ENCODE measurements at places on chromosomes 12 and 14. TPM values are rescaled to one million over a fixed set of nuclear protein-coding genes. Genes with fewer than 3 reads are reported as not detected.

GRCh38 chr12:12474471-12474928 is 88.2 kb downstream of the DUSP16 start:
- H3K4me1 ChIP-seq: no peaks in the 10 kb centered on the region
- H3K27ac ChIP-seq: peak overlapping the region; percentile 30
- H3K27me3 ChIP-seq: no peaks in the 10 kb centered on the region

GRCh38 chr12:50638482-50638880 is 125.4 kb upstream of the ATF1 start:
- no peaks in the 10 kb centered on the region for H3K36me3 ChIP-seq
- H3K4me1 ChIP-seq: no peaks in the 10 kb centered on the region
- no peak overlapping the region for H3K4me3 ChIP-seq
- H3K27me3 ChIP-seq: no peaks in the 10 kb centered on the region
- no peak overlapping the region for H3K27ac ChIP-seq

DNA sequence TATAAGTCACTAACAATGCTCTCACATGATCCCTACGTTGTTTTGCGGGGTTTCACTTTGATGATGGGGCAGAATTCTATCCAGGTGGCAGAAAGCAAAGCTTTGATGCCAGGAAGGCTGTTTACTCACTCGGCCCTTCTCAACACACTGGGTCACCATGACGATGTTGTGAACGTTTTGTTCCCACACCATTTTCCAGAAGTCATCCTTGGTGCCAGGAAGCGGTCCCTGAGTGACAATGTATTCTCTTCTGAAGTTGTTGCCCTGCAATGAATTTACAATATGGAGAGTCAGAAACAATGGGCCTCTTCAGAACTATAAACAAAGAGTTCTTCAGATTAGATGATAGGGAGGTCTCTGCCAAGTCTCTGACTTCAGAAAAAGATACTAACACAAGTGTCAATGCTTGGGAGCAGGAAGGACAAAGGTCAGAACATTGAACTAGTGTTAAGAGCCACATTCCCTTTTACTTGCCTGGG is 101.3 kb downstream of the PTPRB start:
- no peak overlapping the region for H3K4me3 ChIP-seq
- peak overlapping the region; percentile 57 for H3K27ac ChIP-seq
- no peaks in the 10 kb centered on the region for H3K4me1 ChIP-seq
- no peaks in the 10 kb centered on the region for H3K36me3 ChIP-seq
- DNase-seq: no peak
- no peaks in the 10 kb centered on the region for H3K27me3 ChIP-seq

DNA sequence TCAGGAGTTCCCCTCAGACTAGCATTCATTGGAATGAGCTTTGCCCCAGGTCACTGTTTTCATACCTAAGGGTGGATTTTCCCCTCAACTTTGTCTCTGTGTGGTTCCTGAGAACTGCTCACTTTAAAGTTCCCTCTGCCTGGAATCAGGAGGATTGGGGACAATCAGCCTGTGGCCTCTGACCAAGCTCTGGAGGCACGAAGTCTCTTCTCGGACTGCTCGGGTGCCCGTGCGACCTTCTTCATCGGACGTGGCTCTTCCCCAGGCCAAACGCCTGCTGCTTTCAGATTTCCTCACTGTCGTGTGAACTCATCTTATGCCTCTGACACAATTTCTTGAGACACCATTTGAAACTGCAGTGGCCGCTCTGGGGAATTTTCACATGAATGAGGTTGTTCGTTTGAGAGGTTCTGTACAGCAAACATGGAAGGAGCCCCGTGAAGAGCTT is 153.7 kb upstream of the PZP start:
- no peaks in the 10 kb centered on the region for H3K36me3 ChIP-seq

GRCh38 chr14:22493753-22494152 is 95.3 kb downstream of the DAD1 start:
- no peak overlapping the region for H3K27ac ChIP-seq
- no peaks in the 10 kb centered on the region for H3K36me3 ChIP-seq

DNA sequence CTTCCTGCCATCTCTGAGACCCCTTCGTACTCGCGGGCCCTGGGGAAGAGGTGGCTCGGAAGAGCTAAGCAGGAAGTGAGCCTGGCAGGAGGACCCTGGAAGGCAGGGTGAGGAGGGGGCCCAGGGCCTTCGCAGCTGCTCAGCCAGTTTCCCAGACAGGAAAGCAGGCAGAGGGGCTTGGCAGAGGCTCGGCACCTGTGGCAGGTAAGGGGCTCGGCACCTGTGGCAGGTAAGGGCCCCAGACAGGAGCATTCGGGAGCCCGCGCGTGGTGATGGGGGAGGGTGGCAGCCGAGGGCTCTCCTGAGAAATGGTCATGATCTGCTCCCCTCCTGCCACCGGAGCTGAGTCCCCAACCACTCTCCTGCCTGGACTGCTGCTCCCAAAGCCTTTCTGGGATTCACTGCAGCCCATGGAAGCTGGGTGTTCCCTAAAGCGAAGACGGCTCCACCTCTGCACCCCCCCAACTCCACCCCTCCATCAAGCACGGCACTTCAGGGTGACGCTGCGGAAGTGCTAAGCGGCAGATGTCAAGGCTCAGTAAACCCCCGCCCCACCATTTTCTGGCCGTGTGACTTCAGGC is 63.2 kb downstream of the PRIMA1 start:
- DNase-seq: no peak
- H3K36me3 ChIP-seq: no peaks in the 10 kb centered on the region
- H3K4me1 ChIP-seq: no peaks in the 10 kb centered on the region
- no peak overlapping the region for H3K27ac ChIP-seq

Gene HSPA2
- total RNA-seq: 33.1 TPM

DNA sequence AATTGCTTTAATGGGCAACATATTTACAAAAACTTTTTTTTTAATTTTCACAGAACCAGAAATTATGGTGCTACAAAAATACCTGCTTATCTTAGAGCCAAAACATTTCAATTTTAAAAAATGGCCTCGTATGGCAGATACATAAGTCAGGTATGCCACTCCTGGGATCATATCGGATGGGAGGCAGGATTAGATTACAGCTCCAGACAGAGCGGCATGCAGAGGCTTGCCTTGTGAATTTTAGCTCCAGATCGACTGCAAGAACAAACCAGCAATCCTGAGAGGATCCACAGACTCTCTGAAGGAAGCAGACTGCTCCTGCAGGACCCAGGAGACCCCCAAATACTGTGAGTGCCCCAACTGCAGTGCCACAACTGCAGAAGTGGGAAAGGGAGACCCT is 169.3 kb upstream of the AMIGO2 start:
- no peaks in the 10 kb centered on the region for H3K4me1 ChIP-seq
- H3K27me3 ChIP-seq: no peaks in the 10 kb centered on the region
- H3K36me3 ChIP-seq: no peaks in the 10 kb centered on the region
